ENCODE measurements at places on chromosomes 7 and 10.

DNA sequence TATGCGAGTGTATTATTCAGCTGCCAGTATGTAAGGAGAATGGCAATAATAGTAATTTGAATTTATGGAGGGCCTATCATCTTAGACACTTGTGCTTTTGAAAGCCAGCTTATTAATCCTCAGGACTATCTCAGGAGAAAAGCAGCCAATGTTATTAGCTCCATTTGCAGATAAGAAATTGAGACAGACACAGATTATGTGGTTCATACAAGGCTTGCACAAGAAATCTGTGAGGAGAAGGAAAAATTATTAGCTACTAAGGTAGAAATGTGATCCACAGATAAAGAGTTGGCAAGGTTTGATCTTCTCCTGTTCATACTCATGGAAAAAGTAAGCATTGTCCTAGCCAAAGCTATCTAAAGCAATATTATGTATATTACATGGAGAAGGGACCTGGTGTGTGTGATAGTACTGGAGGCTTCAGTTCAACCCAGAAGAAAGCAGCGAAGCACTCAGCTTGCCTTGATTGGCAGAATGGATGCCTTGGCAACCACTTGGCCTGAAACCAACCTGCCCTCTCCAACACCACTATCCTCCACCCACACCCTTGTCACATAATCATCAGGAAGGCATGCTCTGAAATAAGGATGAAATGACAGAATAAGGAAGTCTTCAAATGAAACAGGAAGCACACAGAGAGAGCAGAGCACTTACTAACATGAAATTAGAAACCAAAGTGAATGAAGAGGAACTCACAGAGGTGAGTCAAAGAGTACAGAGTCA, 18.0 kb downstream of the MACC1 start:
- H3K36me3 ChIP-seq, result no peaks in the 10 kb centered on the region
- DNase-seq, result no peak
- H3K4me3 ChIP-seq, result no peak overlapping the region
- H3K27ac ChIP-seq, result no peak overlapping the region
- H3K27me3 ChIP-seq, result no peaks in the 10 kb centered on the region

DNA sequence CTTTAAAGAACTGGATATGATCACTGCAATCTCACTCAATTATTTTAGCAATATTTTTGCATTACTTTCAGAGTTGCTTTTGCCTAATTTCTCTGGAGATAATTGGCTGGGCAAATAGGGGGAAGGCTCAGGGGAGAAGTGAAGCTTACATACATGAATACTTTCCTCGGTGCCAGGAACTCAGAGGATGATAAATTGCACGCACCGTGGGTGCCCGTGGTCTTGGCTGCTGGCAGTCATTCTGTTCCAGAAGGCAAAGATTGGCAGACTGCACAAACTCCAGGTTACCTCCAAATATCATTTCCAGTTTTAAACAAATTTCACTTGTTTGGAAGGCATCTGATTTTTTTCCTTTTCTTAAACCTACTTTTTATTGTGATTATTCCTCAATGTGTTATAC, 197.8 kb upstream of the TMEM72 start:
- no peaks in the 10 kb centered on the region for H3K27me3 ChIP-seq
- H3K4me3 ChIP-seq, result no peak overlapping the region
- H3K36me3 ChIP-seq, result no peaks in the 10 kb centered on the region
- H3K27ac ChIP-seq, result no peak overlapping the region
- H3K4me1 ChIP-seq, result no peaks in the 10 kb centered on the region
- no peak for DNase-seq

GRCh38 chr7:96320442-96320841, 1.5 kb downstream of the SLC25A13 start:
- no peaks in the 10 kb centered on the region for H3K27me3 ChIP-seq
- H3K27ac ChIP-seq, result peak overlapping the region; percentile 87
- no peak for DNase-seq
- H3K4me3 ChIP-seq, result peak overlapping the region; percentile 96
- H3K4me1 ChIP-seq, result peaks cover 20% of the 10 kb centered on the region
- H3K36me3 ChIP-seq, result no peaks in the 10 kb centered on the region

DNA sequence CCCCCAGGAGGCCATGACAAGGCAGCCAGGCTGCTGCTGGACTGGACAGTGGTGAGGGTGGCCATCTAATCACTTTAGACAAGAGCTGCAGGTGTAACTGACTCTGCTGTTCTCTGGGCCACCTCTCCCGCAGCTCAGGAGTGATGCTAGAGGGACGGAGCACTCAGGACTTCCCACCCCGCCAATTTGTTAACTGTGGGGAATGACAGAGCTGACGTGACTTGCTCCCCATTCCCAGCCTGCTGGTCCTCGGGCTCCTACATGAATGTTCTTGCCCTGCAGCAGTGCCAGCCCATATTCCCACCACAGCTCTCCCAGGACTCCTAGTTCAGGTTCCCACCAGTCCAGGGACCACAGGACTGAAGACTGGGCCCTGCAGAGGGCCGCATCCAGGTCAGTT, 16.7 kb upstream of the NPFFR1 start:
- H3K36me3 ChIP-seq, result no peaks in the 10 kb centered on the region
- no peak overlapping the region for H3K27ac ChIP-seq
- H3K27me3 ChIP-seq, result no peaks in the 10 kb centered on the region
- no peak overlapping the region for H3K4me3 ChIP-seq
- no peak for DNase-seq
- no peaks in the 10 kb centered on the region for H3K4me1 ChIP-seq

GRCh38 chr7:155670521-155670920, 26.1 kb downstream of the RBM33 start:
- H3K27ac ChIP-seq, result no peak overlapping the region
- no peak for DNase-seq
- no peaks in the 10 kb centered on the region for H3K36me3 ChIP-seq

- H3K4me1 ChIP-seq, result peaks cover 40% of the 10 kb centered on the region
- peak overlapping the region; percentile 89 for H3K4me3 ChIP-seq
- peak; percentile 35 for DNase-seq
- H3K36me3 ChIP-seq, result peaks cover 2% of the 10 kb centered on the region
- H3K27ac ChIP-seq, result no peak overlapping the region
- H3K27me3 ChIP-seq, result peaks cover 2% of the 10 kb centered on the region
Measured at GRCh38 chr10:29736366-29737073, 101.7 kb upstream of the SVIL start.

DNA sequence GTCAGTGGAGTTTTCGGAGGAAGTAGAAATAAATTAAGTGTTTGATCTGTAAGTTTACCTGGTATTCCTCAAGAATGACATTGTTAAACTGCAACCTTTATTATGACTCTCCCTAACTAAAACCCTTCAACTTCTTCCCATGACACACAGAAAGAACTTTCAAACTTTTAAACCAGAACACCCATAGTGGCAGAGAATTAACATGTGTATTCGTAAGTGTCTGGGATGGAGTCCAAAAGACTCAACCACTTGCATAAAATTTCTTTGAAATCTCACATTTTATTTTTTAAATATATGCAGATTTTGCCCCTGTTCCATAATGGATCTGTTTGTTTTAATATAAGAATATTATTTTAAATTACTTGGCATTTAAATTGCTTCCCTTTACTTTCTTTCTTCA, 54.6 kb upstream of the PLXNA4 start:
- H3K36me3 ChIP-seq, result no peaks in the 10 kb centered on the region
- DNase-seq, result no peak
- H3K27me3 ChIP-seq, result no peaks in the 10 kb centered on the region
- no peaks in the 10 kb centered on the region for H3K4me1 ChIP-seq
- H3K27ac ChIP-seq, result no peak overlapping the region
- no peak overlapping the region for H3K4me3 ChIP-seq

- peak; percentile 45 for DNase-seq
- H3K4me3 ChIP-seq, result no peak overlapping the region
Measured at GRCh38 chr7:39746103-39746819, 122.9 kb downstream of the RALA start.

- H3K36me3 ChIP-seq, result no peaks in the 10 kb centered on the region
- no peaks in the 10 kb centered on the region for H3K4me1 ChIP-seq
- H3K27me3 ChIP-seq, result no peaks in the 10 kb centered on the region
Measured at GRCh38 chr7:5607951-5608656, 173.4 kb downstream of the RNF216 start.

GRCh38 chr10:50421026-50421719, 169.9 kb upstream of the ASAH2 start:
- no peaks in the 10 kb centered on the region for H3K27me3 ChIP-seq
- no peak overlapping the region for H3K27ac ChIP-seq
- peaks cover 38% of the 10 kb centered on the region for H3K4me1 ChIP-seq
- no peak overlapping the region for H3K4me3 ChIP-seq
- DNase-seq, result no peak
